ENCODE measurements at places on chromosomes 1 and 21. TPM values are rescaled to one million over a fixed set of nuclear protein-coding genes. Genes with fewer than 3 reads are reported as not detected.

The DDI2 gene
- 2.0 TPM for polyA plus RNA-seq

The RNPC3 gene
- polyA plus RNA-seq = 63.3 TPM

The PPP2R5A gene
- 47.7 TPM for polyA plus RNA-seq

The FOXD3 gene
- polyA plus RNA-seq = not detected

The EFNA3 gene
- 2.2 TPM for polyA plus RNA-seq

The PDZK1 gene
- polyA plus RNA-seq = 5.2 TPM

The ADAM30 gene
- not detected for polyA plus RNA-seq

The VAMP4 gene
- 16.4 TPM for polyA plus RNA-seq

The LRRC3 gene
- not detected for polyA plus RNA-seq

The TTLL7 gene
- 45.7 TPM for polyA plus RNA-seq

The CFHR5 gene
- polyA plus RNA-seq = not detected

The CD1B gene
- polyA plus RNA-seq = not detected

The SMIM1 gene
- polyA plus RNA-seq = not detected

The IGSF9 gene
- not detected for polyA plus RNA-seq

The TMEM79 gene
- polyA plus RNA-seq = 0.39 TPM

The SLAMF8 gene
- not detected for polyA plus RNA-seq
